ENCODE measurements at places on chromosomes 12 and 14.

- no peak for DNase-seq
Measured at GRCh38 chr14:88614218-88614907, 51.5 kb downstream of the ZC3H14 start.

DNA sequence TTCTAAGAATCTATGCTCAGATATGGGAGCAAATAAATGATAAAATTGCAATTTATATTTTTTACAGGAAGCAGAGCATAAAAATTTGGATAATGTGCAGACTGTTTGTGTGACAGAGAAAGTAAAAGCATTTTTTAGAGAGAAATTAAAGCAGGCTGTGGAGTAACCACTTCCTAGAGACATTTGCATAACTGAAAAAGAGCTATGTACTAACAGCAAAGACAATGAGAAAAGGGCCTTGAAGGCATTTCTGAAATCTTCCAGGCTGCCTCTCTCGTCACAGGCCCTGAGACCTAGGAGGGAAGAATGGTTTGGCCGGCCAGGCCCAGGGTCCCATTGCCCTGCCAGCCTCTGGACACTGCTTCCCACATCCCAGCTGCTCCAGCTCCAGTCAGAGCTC, 247.2 kb downstream of the ALX1 start:
- DNase-seq = no peak

GRCh38 chr12:6605421-6606330, 1.5 kb downstream of the CHD4 start:
- DNase-seq = peak; percentile 75

DNA sequence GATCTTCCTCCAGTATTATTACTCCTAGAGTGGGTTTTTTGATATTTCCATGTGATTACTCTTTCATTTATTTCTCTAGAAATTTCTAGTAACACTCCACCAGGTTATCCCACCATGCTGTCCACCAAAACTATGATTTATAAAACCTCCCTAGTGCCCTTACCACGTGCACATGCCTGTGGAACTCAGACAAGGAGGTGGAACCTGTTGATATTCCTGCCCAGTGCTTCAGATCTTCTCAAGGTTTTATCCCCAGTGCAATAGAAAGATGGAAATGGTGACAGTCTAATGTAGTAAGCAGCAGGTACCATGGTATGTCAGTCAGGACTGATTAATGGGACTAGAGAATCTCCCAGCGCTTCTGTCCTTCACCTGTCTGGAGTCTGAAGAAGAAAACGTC, 3.5 kb upstream of the ARF3 start:
- DNase-seq = no peak

- peak; percentile 82 for DNase-seq
Measured at GRCh38 chr12:77231501-77231918, 166.1 kb upstream of the E2F7 start.
